Kidney (tissue), 22 donors: ENCODE measurements at places on chromosomes 5 and 9.

- DNase-seq, result no peak
These were observed 209.6 kb downstream of the SEMA6A start for GRCh38 chr5:116365006-116365496.

DNA sequence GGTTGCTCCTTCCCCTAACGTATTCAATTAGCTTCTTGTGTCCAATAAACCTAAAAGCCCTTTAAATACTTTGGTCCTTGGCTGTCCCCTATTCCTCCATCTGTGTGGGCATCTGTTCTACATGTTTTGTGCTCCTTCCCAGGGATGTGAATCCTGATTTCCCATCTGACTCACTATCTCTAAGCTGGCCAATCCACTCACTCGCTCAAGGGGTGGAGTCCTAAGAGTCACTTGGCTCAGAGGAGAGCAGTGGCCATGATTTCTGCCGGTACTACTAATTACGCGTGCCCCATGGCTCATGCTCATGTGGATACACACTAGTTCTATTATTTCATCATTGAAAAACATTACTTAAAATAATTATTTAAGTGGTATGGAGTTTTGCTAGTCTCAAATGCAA is 89.6 kb downstream of the TAF11L14 start:
- DNase-seq, result no peak

DNA sequence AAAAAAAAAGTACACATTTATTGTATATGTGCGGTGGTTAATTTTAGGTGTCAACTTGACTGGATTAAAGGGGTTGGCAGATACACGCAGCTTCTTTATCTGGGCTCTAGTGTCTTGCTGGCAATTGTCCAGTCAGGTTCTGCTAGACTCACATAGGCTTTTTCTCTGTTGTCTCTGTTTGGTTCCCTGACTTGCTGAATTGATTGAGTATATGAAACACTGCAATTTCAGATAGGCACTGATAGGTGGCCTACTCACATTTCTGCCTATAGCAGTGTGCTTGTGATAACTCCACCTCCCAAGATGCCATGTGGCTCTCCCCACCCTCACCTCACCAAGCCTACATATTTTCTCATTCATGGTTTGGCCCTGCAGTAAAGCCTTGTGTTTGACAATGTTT is 52.5 kb downstream of the AOPEP start:
- DNase-seq, result no peak

- DNase-seq, result no peak
These were observed 40.9 kb downstream of the SEC61B start for GRCh38 chr9:99262949-99263418.

DNA sequence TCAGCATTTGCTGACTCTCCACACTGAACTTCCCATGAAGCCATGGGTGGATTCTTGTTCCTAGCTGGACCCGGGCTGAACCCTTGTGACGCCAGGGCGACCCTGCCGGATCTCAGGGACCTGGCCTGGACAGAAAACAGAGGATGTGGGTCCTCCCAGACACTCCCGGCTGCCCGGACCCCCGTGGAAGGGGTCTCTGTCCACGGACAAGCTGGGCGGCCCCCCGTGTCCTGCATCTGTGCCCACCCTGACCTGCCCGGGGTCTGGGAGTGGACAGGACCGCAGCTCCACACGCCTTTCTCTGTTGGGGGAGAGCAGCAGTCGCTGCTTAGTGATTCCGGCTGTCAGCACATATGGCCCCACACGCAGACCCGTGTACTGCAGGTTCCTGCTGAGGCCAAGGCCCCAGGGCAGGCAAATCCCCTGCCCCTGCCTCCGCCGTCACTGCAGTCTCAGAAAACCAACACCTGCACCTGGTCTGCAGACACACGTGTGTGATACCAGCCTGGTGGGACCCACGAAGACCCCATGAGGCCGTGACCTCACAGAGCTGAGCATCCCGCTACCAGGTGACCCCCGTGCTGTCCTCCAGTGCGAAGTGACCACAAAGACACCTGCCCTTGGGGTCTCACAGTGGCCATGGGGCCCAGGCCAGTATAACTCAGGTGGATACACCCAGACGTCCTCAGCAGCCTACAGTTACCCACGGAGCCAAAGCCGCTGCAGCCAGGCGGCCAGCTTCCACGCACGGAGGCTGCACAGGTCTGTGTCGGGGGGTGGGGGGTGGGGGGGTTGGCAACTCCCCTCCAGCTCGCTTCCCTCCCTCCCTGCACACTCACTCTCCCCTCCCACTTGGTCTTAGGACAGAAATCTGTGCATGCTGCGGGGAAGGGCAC is 50.6 kb downstream of the NKD2 start:
- no peak for DNase-seq
